Activated CD4-positive, alpha-beta T cell treated with anti-CD3 and anti-CD28 coated beads, Interleukin-2, Interleukin-6, amounts not matched to agents 100 ng/mL and 50 ng/mL, durations not matched to agents 16 hours and 8 hours (primary cell): ENCODE measurements at places on chromosomes 1 and 21.

GRCh38 chr21:34130716-34130985 lies 57.3 kb downstream of the MRPS6 start:
- no peak for DNase-seq

DNA sequence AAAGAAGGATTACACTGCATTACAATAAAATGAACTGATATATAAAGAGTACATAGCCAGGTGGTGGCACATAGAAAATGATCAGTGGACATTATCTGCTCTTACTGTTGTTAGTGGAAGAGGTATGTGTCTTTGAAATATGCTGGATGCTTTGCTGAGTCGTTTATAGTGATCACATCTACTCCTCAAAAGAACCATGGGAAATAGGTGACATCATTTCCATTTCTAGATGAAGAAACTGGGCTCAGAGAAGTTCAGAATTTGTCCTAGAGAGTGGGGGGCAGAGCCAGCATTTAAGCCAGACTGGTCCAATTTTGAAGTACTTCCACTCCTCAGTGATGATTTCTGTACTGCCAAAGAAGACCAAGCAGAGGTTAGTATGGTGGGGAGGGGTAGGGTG lies 34.0 kb upstream of the BACH1 start:
- no peak for DNase-seq

DNA sequence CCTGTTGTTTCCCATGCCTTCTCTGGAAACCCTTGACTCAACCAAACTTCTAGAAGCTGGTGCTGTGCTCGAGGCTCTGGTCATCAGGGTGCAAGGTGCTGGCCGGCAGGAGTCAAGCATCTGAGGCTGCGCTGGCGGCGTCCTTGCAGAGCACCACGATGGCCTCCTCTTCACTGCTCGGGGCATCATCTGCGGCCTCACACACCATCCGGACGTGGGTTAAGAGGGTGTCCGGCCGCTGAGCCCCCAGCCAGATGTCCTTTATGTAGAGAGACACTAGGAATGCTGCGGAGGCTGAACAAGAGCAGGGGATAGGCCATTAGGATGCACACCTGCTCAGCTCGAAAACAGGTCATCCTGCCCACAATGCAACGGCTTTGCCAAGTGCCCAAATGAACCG lies 16.2 kb downstream of the MRAP start:
- no peak for DNase-seq

- peak; percentile 91 for DNase-seq
Measured at GRCh38 chr1:246699095-246699735, 25.0 kb upstream of the SCCPDH start.

DNA sequence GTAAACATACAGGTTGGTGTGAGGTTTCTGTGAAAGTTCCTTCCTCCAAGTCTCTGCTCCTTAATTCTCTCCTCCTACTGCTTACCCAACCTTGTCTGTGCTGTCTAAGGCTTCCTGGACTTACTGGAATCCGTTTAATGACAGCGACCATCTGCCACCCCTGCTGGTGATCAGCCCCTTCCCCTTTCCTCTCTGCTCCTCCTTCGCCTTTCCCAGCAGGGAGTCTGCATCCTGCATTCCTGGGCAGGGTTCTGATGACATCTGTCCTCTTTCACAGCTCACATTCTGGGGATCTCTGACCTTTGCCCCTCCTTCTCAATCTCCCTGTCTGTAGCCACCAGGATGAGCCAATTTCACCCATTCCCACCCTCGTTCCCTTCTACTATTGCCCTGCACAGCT lies 66.5 kb downstream of the KIRREL1 start:
- DNase-seq = no peak

GRCh38 chr1:91024481-91025119 lies 2.8 kb upstream of the ZNF644 start:
- no peak for DNase-seq

GRCh38 chr1:15918962-15919715 lies 56.8 kb downstream of the ZBTB17 start:
- peak; percentile 90 for DNase-seq

DNA sequence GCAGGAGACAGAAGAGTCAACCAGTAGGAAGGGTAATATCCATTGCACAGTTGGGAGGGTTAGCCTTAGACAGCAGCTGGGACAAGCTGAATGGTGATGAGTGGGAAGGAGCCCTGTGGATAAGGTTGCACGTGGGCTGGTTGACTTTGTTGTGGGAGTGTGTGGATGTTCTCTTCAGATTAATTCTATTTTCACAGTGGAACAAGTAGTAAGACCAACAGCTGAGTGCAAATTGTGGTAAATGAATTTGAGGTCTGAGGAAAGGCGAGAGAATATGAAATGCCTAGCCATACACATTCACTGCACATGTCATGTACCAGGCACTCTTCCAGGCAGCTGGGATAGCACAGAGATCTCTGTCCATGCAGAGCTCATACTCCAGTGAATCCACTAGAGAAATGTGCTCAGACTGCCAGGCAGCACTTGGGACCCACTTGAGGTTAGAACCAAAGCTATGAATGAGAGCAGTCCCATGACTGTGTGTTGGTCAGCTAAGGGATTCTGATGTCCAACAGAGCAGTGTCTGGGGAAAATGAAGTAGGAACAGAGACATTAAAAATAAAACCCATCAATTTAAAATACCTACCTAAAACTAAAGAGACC lies 25.2 kb upstream of the VTCN1 start:
- no peak for DNase-seq

- no peak for DNase-seq
Measured at GRCh38 chr1:119222271-119222670, 81.8 kb upstream of the WARS2 start.
